ENCODE measurements at places on chromosomes 4 and X.

DNA sequence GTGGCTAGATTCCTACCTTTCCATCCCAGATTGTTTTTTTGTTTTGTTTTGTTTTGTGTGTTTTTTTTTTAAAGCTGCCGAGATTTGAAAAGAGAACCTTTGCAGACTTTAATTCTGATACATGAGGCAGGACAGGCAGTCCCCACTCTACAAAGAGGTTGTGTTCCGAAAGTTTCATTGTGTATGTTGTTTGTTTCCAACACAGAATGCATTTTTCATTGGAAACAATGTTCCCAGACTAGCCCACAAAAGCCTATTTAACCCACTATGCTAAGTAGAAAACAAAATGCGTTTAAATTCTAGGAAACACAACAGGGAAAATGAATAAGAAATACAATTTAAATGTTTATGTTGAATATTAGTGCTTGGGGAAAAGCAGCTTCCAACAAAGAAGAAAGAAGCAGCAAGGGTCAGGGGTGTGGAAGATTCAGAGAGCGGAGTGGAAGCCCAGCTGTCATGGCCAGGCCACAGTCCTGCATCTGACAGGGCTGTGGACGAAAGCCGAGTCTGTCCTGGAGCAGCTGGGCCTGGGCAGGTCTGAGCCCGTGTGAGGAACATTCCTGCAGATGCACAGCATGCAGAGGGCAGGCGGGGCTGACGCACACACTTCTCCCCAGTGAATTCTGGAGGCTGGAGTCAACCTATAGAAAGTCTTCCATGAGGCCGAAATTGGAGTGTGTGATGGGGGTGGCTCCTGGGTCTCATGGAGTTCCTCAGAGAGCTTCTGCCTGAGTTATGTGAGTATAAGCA is 12.4 kb upstream of the SETD7 start:
- no peak for DNase-seq

- no peak for DNase-seq
Observed at GRCh38 chr4:158949099-158949498, 153.8 kb upstream of the RAPGEF2 start.

DNA sequence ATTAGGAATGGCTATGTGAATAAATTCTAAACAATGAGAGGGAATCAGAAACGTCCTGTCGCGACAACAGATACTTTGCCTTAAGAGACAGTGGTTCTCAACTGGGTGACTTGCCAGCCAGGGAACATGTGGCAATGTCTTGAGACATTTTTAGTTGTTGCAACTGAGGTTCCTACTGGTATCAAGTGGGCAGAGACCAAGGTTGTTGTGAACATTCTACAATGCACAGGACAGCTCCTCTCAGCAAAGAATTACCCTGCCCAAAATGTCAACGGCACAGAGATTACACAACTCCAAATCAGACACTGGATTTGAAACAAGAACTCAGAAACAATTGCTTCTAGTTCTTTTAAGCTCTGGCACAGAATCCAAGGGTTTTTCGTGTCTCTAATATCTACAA is 128.6 kb downstream of the ARHGAP6 start:
- no peak for DNase-seq

- DNase-seq: no peak
Observed at GRCh38 chr4:21134994-21135393, 434.7 kb downstream of the PACRGL start.

- DNase-seq: no peak
Observed at GRCh38 chr4:7727749-7728148, 211.9 kb downstream of the AFAP1 start.

- DNase-seq: no peak
Observed at GRCh38 chr4:3862640-3863420, 96.6 kb downstream of the ADRA2C start.

- DNase-seq: no peak
Observed at GRCh38 chr4:94459462-94460161, 7.9 kb downstream of the PDLIM5 start.

- DNase-seq: no peak
Observed at GRCh38 chr4:25308306-25308705, 4.3 kb upstream of the ZCCHC4 start.

DNA sequence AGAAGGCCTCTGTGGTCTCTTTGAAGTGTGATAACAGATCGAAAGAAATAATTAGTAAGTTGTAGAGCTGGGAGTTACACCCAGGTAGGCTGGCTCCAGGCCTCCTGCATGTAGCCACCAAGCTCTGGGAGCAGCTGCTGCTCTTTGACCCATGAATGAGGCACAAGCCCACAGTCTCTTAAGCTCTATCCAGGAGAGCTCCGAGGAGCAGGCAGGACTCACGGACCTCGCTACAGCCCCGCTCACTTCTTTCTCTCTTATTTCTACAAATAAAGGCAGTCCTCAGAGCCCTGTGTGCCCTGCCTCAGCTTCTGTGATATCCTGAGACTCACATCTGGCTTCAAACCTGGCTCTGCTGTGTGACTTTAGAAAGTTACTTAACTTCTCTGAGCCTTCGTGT is 86.9 kb downstream of the EVC start:
- no peak for DNase-seq

DNA sequence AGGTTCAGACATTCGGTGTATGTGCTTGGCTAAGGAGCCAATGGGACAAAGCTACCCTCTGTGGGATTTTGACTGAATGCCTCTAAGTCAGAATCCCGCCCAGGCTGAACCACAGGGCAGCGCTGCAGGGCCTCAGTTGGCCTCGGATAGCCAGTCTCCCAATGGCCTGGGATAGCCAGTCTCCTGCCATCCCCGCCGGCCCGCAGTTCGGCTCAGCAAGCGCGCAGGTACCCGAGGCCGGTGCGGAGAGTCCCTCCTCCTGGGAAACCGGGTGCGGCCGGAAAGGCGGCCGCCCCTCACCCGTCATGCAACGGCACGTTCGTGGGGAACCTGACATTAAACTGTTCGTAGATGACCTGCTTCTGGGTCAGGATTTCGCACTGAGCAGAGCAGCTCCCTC is 16.1 kb downstream of the PPEF2 start:
- DNase-seq: no peak

DNA sequence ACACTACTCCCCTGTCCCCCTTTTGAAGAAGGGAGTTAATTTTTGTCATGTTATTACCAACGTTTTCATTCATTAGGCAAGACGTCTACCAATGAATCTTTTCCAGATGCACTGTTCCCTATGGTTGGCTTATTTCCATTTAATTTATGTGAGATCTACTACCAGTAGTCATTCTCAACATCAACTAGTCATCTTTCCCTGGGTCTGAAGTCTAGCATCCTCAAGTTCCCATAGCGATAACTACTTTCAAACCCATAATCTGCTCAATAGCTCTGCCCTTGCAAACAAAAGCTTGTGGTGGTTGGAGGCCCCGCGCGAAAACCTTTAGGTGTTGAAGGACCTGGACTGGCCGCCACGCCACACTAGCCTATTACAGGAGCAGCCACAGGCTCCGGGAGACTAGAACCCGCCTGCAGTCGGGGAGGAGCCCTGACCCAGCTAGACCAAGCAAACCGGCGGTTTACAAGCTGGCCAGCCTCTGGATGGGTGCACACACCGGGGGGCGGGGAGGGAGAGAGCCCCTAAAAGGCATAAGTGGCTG is 746 bp downstream of the PPAT start:
- DNase-seq: no peak

- peak; percentile 16 for DNase-seq
Observed at GRCh38 chrX:39814391-39814790, 283.4 kb downstream of the BCOR start.

DNA sequence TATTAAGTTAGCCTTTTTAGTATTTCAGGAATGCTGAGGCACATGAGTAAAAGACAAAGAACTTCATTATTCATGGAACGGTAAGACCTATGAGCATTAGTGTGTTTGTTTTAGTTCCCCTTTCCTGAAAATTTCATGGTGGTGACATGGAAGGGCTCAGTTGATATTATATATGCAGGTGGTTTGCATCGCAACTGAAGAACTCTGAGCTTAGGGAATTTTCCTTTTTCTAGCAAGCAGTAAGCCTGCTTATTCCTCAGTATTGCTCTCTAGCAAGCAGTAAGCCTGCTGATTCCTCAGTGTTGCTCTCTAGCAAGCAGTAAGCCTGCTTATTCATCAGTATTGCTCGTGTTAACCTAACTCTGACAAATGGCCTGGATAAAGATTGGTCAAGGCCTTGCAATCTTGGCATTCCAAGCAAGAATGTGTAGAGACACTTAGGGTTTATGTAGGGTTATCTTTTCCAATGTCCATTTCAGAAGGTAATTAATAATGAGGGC is 37.7 kb upstream of the MAGEB18 start:
- no peak for DNase-seq

- DNase-seq: no peak
Observed at GRCh38 chr4:125382995-125383394, 68.2 kb downstream of the FAT4 start.

- DNase-seq: no peak
Observed at GRCh38 chr4:150345207-150345744, 236.7 kb upstream of the MAB21L2 start.
